Stimulated activated CD8-positive, alpha-beta memory T cell treated with anti-CD3 and anti-CD28 coated beads, Interleukin-15, amount 100 ng/mL, for 4 hours (primary cell): ENCODE measurements at places on chromosomes 6 and 20.

DNA sequence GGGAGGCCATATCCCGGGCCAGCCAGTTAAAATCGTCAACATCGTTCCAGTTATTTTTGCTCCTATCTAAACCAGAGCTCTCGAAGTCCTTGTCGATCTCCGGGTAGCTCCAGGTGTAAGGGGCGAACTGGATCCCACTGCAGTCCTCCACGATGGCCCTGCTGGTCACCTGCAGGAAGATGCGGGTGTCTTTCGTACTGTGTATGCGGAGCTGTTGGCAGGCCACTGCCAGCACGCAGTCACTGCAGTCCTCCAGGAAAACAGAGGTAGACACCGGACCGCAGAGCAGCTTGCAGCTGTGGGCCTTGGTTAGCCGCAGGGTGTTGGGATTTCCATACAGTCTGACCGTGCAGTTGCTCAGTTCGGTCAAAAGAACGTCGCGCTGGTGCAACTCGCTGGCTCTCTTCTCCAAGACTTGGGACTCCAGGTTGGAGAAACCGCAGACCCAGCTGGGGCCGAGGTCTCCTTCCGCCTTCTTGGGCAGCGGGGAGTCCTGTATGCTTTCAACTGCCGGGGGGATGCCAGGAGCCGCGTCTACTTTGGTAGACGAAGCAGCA, 742 bp downstream of the TBCC start:
- DNase-seq = no peak

- no peak for DNase-seq
Measured at GRCh38 chr6:168452685-168453377, 11.8 kb downstream of the SMOC2 start.

DNA sequence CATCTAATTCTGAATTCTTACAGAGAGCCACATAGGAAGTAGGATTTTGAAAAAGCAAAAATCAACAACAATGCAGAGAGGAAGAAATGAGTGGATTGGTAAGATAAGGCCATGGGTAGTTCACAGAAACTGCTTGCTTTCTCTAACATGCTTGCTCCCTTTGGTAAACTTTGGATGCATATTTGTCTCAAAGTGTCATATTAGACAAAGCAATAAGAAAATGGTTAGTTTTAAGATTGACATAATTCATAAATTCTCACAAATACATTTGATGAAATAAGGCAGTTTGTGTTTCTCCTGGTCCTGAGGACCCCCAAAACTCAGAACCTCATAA, 31.7 kb downstream of the UTRN start:
- no peak for DNase-seq

GRCh38 chr6:6840831-6841291, 252.3 kb downstream of the LY86 start:
- no peak for DNase-seq

GRCh38 chr20:52405417-52405816, 213.8 kb upstream of the ZFP64 start:
- DNase-seq = no peak

DNA sequence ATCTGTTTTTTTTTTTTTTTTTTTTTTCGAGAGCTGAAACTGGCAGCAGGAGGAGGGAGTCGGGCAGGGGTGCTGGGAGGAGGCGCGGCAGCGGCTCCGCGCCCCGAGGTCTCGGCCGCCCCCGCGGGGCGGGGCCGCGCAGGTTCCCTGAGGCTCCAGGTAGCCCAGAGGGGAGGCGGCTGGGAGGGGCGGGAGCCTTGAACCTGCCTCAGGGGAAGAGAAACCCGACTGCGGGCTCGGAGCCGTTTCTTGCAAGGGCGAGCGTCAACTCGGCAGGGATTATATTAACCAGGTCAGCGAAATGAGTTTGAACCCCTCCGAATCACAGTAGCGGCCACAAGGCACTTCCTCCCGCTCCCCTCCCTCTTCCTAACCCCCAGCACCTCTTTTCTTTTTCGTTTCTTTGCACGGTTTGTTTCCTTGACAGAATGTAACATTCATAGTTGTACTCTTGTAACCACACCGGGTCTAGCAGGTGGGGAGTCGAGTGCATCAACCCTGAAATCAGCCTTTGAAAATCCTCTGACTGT, 2.0 kb downstream of the MYB start:
- peak; percentile 56 for DNase-seq

DNA sequence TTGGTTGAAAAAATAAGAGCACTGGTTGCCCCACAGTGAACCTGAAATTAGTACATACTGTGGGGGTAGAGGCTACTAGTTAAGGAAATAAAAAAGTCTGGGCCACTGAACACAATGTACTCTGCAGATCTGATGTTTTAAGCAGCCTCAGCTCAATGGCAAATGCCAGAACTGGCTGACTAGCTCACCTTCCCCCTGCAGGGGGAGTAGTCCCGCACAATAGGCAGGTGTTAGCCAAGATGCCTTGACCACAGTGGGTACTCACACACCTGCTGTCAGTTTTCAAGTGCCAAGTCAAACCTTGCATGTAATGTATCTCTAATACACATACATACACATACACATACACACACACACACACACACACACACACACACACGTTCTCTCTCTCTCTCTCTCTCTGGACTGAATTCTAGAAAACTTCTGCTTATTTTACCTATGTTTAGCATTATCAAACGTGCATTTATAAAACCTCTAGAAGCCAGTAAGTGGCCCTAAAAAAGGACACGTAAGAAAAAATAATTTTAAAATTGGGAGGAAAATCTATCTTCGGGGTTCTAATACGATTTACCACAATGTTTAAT, 36.1 kb downstream of the GMDS start:
- DNase-seq = no peak

GRCh38 chr6:8157839-8158238, 55.5 kb upstream of the EEF1E1 start:
- DNase-seq = no peak

- no peak for DNase-seq
Measured at GRCh38 chr6:125793863-125794262, 3.1 kb downstream of the NCOA7 start.

GRCh38 chr6:106685833-106686232, 56.5 kb downstream of the QRSL1 start:
- no peak for DNase-seq

GRCh38 chr20:46507760-46508407, 5.5 kb downstream of the ZNF334 start:
- no peak for DNase-seq

DNA sequence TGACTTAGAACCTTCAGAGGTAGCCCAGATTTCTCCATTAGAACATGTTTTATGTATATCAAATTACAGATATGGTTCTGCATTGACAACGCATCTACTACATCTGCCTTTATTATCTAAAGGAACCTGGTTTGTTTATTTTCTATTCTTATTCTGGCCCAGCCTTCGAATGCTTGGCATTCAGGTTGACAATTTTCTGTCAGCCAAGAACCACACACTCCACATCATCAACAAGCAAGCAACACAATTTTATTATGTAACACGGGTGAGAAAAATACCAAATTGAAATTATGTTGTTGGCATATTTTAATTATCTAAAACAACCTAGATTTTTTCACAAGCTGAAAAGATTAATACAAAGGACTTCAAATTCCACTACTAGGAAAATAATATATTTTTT, 14.6 kb downstream of the MAP3K5 start:
- DNase-seq = no peak

DNA sequence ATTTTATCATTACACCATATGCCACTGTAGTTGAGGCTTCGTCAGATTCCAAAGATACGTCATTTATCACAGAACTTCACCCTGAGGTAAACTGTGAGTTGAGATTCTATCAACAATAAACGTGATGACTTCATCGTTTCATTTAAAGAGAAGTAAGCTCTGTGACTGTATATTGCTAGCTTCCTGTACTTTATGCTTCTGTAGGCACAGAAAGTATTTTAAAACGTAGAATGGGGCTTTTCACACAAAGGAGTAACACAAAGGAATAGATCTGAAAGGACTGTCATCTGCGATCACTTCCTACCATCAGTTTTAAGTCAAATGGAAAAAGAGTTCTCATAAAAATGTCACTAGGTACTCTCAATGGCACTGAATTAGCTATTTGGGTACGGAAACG, 234.4 kb upstream of the MCHR2 start:
- no peak for DNase-seq

DNA sequence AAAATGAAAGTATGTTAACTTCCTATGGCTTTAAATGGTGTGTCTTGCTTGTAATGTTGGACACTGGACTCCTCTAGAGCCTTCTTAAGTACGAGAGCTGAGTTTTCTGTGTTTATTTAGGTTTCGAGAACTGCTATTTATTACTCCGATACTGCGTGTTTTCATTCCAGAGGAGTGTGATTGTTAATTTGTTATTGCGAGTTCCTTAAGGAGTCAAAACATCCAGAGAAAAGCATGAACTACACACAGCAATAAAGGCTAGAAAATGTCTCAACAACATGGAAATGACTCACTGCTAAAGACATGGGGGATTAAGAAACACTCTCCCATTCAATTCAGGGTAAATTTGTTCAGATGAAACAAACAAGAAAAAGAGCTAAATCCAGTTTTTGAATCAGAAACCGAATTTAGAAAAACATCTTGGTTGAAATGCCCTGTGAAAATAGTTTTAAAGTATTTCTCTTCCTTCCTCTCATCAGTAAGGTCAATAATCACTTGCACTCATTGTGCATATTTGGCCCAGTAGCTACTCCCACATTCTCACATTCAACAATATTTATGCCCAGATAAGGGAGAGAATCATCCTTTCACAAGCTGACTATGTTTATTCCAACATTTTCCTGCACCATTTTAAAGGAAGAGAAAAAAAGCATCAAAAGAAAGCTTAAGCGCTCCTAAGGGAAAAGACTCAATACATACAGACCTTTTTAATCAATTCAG, 36.0 kb downstream of the ATXN1 start:
- no peak for DNase-seq

DNA sequence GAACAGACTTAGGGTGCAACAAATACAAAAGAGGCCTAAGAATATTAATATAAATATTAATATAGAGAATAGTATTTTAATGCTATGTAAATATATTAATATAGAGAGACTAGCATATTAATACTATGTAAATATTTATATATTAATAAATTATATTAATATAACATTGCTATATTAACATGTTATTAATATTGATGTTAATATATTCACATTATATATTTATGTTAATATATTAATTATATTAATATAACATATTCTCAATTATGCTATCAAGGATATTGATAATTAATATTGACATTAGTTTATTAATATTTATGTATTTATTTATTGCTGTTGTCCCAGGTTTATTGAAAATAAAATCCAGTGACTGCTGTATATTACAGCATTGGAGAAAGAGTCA, 1.1 kb upstream of the MAS1L start:
- no peak for DNase-seq

- no peak for DNase-seq
Measured at GRCh38 chr6:160279850-160280249, 21.2 kb upstream of the SLC22A2 start.

DNA sequence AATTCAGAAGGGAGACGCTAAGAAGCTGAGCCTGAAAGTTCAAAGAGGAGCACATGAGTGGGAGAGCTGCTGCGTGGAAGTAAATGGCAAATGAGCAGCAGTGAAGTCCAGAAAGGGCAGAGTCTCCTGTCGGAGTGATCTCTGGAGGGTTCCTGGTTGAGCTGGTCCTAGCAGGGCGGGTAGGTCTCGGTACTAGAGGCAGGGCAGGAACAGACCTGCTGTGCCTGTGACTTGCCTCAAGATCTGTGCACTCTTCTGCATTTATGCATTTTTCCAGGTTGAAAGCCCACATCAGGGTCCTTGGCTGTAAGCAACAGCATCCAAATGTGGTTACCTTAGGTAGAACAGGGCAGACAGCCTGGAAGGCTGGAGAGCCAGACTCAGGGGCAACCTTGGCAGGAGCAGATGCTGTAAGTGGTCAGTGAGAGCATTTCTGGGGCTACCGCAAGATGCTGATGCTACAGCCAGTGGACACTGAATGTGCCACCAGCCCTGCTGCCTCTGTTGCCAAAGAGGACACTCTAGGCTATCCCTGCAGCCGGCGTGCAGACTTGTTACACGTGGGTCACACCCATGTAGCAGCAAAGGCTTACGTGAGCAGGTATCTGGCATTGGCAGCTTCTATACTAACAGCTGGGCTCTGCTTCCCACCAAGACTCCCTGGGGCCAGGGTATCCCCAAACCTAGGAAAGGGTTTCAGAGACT, 8.4 kb downstream of the DUSP22 start:
- no peak for DNase-seq

DNA sequence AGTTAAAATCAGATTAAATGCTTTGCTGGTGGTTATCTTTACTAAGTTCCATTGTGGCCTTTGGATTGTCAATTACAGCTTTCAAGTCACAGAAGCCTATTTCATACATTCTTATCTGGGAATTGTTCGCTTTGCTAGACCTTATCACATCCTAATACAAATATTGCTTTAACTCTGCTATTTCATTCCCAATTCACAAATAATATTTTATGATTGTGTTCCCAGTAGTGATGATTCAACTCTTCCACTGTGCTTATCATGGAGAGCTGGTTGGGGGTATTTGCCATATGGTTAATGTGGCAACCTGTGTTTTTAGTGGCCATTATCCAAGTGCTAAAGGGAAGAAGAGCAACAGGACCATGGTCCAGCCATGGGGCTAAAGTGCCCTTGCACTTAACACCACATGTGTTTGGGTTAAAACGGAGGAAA, 72.9 kb upstream of the GLP1R start:
- no peak for DNase-seq
